ENCODE measurements at places on chromosomes 3 and 15.
A peak's percentile ranks its signal among the peaks of the same experiment; 100 is the strongest.

DNA sequence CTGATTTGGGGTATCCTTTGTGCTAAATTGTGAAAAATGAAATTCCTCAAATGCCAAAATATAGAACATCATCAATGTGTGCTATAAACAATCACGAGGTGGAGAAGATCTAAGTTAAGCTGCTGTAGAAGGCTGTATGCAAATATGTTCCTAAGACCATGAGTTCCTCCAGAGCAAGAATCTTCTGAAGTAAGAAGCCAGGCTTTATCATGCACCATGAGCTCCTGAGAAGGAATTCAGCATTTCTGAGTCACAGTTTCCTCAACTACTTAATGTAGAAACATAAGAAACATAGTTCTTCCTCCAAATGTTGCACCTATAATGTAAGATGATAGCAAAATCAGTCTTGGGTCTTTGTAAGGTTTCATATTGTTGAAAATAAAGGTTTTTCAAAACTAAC lies 241.7 kb upstream of the MDFIC2 start:
- no peak for DNase-seq

GRCh38 chr15:35695003-35695402 lies 149.0 kb upstream of the DPH6 start:
- DNase-seq: no peak

DNA sequence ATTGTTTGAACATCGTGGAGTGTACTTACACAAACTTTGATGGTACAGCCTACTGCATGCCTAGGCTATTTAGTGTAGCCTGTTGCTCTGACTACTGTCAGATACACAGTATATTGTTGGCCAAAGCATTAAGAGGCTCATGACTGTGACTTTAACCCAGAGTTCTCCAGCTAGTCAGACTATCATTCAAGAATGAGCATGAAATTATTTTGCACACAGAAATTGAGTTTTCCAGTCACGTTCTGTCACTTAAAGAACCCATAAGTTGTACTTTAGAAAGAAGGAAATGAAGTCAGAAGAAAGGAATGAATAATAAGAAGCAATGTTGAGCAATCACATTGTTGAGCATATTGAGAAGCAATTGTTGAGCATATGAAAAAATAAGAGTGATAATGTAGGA lies 37.6 kb upstream of the SLC22A13 start:
- DNase-seq: no peak

DNA sequence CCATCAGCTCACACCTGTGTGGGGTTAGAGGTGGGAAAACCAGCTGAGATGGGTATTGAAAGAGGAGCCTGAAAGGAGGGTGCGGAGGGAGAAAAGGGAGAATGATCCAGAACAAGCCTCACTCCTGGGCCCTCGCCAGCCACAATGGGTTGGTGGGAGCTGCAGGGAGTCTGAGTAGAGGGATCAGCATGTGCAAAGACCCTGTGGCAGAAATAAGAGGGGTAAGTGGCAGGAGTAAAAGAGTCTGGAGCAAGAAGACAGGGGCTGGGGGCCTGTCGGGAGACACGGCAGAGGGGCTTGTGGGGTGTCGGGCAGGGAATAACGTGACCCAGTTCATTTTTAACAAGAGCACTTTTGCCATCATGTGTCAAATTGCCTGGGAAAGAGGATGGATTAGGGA lies 34.0 kb downstream of the CCDC33 start:
- no peak for DNase-seq

DNA sequence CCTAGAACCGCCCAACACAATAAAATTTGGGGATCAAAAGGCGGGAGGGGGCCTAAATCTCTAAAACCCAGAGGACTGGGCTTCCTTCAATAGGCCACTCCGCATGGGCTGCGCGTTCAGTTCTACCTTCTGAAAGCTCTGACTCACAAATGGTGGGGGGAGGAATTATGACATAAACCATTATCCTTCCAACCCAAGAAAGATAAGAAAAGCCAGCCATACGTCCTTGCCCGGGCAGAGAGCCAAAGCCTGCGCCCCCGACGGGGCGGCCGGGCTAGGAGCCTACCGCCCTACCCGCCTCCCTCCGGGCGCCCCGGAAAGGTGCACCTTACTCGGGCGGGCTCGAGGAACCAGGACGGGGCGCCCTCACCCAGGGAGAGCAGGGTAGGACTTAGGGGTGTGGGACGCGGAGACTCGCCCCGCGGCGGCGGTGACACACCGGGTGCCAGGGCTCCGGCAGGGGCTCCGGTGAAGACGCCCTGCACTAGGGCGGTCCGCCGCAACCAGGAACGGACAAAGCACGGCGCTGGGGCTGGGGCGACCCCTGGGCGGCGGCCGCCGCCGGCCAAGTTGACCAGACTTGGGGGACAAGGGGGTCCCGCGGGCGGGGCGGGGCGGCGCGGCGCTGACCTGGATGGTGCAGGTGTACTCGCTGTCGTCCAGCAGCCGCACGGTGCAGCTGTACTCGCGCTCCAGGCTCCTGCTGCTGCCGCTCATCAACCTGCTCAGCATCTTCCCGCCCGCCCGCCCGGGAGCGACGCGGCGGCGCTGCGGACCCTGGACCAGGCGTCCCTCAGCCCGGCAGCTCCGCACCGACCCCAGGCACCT lies 534 bp downstream of the FRMD5 start:
- DNase-seq: peak; percentile 26

- DNase-seq: no peak
Measured at GRCh38 chr3:64300790-64301423, 75.6 kb upstream of the PRICKLE2 start.

GRCh38 chr15:31440754-31441311 lies 114.2 kb downstream of the KLF13 start:
- peak; percentile 68 for DNase-seq

DNA sequence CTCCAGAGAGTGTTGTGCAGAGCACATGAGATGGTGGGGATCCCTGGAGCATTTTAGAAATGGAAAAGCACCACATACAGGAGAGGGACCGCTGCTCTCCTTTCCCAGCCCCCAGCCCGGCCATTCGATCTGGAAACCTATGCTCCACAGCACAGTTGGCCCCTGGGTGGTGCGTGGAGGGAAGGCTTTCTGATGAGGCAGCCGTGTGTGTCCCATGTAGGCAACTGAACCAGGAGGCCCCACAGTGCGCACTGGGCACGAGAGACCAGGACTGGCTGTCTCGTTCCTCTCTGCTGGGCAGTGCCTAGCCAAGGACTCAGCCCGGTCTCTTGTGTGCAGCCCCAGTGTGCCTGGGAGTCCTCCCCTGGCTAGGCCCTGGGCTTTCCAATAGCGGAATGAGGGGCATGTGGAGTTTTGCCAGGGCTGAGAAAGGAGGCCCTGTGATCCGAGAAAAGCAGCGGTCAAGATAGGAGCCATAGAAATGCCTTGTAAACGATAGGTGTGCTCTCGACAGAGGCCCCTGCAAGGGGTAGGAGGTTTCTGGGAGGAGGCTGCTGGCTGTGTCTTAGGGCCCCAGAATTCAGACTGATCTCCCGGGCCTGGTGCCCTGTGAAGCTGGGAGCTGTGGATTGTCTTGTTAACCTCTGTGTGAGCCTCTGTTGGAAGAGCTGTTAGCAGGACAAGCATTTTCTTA lies 39.0 kb downstream of the CHDH start:
- DNase-seq: no peak

DNA sequence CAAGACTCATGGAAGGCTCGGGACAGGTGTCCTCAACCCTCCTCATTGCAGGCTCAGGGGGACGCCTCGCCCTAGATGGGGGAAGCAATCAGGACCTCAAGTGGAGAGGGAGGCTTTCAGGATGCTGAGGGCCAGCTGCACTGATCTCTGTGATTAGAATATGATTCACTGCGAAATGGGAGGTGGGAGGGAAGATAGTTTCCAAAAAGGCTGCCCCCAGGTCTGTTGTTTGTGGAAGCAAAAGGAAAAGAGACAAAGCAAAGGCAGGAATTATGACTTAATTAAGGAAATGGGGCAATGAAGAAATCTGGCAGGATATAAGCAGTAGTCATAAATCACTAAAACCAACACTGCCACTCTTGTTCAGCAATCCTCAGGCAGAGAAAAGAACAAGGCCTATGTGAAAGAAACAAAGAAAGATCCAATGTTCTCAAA lies 85.6 kb upstream of the ABHD17C start:
- no peak for DNase-seq

DNA sequence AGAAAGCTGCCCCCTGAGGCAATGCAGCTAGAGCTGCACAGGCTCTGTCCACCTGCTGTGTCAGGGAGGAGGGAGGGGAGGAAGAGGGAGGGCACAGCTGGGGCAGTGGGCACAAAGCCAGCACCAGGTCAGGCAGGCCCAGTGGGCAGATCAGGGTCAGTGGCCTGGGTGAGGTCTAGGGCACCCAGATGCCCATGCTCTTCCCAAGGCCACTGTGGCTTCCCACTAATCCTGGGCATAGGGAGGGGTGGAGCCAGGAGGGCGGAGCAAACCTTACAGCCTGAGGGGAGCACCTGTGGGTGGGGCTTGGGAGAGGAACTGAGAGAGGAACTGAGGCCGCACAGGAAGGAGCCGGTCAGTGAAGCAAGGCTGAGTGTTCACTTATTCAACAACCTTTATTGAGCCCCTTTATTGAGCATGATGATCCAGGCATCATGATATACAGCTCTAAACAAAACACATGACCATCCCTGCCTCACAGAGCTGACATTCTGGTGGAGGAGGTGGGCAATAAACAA lies 55.0 kb downstream of the RHCG start:
- DNase-seq: no peak

DNA sequence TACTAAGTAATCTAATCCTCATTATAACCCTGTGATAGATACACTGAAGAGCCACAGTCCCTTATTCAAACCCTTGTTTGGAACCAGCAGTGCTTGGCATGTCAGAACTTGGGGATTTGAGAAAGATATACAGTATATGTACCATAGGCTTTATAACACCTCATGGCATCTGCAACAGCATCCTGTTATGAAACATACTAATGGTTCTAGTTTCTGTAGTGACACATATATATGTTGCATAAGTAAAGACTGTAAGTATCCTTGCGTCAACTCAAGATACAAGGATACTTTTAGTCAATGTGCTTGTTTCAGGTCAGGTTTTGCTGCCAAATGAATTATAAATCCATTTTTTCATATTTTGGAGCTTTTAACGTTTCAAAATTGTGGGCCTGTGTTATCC lies 58.5 kb downstream of the CCNL1 start:
- no peak for DNase-seq

GRCh38 chr3:173098959-173099358 lies 42.1 kb downstream of the SPATA16 start:
- DNase-seq: no peak

DNA sequence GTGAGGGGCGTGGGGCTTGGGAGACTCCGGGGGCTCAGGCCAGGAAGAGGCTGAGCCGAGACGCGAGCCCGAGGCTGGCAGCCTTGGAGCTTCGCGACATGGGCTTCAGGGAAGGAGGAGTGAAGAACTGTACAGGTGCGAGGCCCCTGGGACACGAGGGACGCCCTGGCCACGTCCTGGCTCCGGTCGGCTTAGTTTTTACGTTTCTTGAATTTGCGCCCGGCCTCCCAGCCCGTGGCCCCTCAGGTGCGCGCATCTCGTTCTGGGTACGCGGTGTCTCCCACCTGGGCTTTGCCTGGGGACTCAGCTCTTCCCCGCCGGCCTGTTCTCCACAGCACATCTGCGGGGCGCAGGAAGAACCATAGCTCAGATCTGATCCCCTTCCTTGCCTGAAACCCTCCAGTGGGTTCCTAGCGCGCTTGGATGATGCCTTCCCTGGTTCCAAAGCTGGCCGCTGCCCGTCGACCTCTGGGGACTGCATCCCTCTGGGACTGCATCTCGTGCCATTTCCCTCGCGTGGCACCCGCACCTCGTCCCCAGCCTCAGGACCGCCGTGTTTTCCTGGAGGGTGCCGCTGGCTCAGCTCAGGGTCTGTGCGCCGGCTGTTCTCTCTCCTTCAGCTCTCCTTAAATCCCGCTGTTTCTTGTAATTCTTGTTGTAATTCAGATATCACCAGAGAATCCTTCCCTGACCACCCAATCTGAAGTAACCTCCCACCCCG lies 614 bp downstream of the CHCHD6 start:
- DNase-seq: no peak

GRCh38 chr15:87129916-87130315 lies 1050.2 kb downstream of the AGBL1 start:
- DNase-seq: no peak

DNA sequence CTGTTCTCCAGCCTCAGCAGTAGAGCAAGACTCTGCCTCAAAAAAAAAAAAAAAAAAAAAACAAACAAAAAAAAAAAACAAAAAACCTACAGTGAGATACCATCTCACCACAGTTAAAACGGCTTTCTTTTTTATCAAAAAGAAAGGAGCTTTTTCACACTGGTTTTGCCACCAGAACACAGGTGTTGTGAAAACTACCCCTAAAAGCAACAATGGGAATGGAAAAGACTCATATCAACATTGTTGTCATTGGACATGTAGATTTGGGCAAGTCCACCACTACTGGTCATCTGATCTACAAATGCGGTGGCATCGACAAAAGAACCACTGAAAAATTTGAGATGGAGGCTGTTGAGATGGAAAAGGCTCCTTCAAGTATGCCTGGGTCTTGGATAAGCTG lies 24.8 kb upstream of the SLC25A38 start:
- DNase-seq: no peak

DNA sequence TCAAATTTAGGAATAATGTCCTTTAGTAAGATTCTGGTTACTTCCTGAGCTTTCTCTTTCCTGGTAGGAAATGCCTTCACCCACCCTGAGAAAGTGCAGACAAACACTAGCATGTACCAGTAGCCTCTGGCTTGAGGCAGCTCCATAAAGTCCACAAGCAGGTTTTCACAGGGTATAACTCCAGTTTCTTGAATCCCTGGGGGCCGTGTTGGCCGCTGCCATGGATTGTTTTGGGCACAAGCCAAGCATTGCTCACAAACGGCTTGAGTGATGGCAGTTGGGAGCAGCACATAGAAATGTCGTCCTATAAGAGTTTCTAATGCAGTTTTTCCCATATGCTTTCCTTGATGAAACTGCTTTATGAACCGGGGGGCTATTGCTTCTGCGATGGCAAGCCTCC lies 164.1 kb downstream of the STXBP5L start:
- no peak for DNase-seq

DNA sequence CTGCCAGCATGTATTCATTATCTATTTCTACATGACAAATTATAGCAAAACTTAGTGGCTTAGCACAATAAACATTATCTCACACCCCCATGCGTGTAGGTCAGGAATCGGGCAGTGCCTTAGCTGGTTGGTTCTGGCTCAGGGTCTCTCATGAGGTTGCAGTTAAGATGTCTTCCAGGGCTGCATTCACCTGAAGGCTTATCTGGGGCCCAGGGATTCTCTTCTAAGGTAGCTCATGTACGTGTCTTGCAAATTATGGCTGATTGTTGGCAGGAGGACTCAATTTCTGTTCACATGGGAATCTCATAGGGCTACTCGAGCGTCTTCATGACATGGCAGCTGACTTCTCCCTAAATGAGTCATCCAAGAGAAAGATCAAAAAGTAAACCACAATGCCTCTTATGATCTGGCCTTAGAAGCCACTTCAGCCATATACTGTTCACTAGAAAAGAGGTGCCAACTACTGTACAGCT lies 42.9 kb upstream of the TSC22D2 start:
- DNase-seq: no peak

Measured in T-helper 2 cell treated with Interferon-gamma antibody and Interleukin-4, amounts not matched to agents 5 μg/mL and 100 μg/mL, for 36 hours (primary cell).